ENCODE measurements at places on chromosomes 7 and 10.
A peak's percentile ranks its signal among the peaks of the same experiment; 100 is the strongest.

GRCh38 chr7:31065021-31065593 lies 13.0 kb downstream of the ADCYAP1R1 start:
- no peak for DNase-seq

DNA sequence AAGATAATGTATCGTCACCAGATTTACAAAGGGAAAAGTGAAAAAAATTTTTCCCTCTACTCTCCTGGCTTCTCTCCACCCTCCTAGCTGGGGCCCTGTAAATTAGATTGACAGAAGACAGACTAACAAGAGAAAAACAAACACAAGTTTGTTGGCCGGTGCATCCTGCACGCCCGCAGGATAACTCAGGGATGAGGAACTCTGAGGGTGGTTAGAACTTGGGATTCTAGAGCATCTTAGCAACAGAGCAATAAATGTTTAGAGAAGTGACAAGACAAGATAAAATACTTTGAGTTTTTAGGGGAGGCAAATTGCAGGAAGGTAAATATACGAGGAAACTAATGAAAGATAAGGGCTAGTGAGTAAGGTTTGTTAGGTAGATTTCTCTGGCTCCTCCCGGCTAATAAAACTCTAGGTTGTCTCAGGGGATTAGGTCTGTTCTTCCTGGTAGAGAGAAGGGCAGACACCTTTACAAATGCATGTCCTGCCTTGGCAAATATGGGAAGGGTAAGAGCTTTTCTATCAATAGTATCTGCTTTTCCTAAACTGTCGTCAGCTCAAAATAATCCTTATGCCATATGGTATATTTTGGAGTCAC lies 4.3 kb upstream of the UCN3 start:
- DNase-seq = no peak

DNA sequence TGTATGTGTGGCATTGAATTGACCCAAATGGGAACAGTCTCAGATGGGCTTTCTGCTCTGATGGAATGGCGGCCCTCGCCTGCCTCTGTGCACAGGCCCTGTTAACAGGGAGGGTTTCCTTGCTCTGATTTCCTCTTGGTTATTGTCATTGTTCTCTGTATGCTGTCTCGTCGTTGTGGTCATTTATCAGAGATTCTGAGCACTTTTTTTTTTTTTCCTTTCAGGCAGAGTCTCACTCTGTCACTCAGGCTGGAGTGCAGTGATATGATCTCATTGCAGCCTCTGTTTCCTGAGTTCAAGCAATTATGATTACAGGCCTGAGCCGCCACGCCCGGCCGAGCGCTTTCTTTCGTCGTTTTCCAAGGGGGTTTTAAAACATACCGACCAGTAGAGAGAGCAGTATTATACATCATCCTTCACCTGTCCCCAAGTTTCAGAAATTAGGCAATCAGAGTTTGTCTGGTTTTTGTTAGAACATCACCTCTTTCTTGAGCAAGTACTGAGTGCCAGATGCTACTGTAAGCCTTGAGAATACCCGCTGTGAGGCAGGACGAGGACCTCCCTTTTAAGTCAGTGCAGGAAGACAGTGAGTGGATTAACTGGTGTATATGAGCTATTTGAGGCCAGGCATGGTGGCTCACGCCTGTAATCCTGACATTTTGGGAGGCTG lies 6.5 kb downstream of the CHST12 start:
- DNase-seq = peak; percentile 57

GRCh38 chr10:119477444-119477843 lies 65.1 kb downstream of the RGS10 start:
- no peak for DNase-seq

DNA sequence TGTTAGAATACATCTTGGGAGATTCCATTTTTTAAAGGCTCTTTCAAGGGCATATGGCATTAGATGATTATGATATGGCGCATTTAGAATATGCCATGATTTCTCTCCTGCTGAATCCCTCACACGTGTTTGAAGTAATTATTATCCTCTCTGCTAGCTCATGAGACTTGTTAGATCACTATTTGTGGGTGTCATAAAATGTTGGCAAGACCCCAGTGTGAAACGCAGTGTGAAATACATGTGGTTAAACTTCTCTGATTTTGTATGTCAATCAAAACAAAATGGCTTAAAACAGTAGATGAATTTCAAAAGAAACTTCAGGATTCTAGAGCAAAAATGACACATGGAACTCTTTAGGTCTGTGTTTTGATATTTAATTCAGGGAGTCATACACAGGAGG lies 560.8 kb downstream of the AUTS2 start:
- no peak for DNase-seq

GRCh38 chr10:95404462-95404858 lies 113.7 kb upstream of the PDLIM1 start:
- no peak for DNase-seq

DNA sequence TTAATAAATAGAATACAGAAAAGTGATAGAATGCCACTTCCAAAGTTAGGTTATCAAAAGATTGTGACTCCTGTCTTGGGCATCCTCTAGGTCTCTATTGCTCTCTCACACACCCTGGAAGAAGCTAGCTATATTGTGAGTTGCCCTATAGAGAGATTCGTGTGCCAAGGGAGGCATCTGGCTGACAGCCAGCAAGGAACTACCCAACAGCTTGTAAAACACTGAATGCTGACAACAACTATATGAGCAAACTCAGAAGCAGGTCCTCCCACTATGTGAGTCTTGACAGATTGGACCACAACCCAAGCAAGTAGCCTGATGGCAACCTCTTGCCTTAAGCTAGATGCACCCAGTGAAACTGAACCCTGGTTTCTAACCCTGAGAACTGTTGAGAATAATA lies 55.7 kb upstream of the CDK14 start:
- DNase-seq = no peak

- DNase-seq = peak; percentile 92
Observed at GRCh38 chr10:24209946-24210491, 1.1 kb downstream of the KIAA1217 start.

GRCh38 chr10:26890956-26891355 lies 30.2 kb upstream of the ABI1 start:
- peak; percentile 82 for DNase-seq

DNA sequence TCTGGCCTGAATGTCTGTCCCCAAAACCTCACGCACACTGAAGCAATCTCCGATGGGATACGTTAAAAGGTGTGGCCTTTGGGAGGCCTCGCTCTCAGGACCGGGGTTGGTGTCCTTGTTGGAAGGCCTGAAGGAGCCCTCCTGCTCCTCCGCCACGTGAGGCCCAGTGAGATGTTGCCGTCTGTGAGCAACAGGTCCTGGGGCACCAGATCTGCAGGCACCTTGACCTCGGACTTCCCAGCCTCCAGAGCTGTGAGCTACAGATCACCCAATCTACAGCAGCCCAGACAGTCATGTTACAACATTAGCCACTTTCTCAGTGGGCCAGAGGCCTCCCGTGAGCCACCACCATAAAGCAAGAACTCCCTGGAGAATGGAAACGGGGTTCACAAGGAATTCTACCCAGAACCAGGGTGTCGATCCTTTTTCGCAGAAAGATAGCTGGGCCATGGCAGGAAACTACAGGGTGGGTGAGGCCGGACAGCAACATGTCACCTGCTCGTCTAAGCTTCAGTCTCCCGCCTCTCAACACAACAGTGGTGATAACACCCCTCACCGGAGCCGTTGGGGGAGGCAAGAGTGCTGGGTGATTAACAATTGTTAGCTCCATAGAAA lies 87.0 kb downstream of the DIP2C start:
- no peak for DNase-seq

GRCh38 chr10:96267234-96267705 lies 4.1 kb downstream of the BLNK start:
- DNase-seq = no peak

DNA sequence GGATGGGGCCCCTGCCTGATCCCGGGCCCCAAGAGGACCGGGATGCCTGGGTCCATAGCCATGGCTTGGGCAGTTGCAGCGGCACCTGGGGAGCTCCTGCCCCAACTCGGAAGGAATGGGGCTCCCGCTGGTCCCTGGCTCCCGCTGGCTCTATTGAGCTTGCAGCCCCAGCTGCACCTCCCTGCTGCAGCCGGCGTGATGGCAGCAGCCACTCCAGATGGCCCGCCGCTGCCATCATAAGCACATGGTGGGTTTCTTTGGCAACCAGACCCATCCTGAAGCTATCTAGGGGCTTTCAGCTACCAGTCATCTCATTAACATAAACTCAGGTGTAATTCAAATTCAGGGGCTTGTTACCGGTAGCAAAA lies 11.1 kb upstream of the DNMBP start:
- no peak for DNase-seq

DNA sequence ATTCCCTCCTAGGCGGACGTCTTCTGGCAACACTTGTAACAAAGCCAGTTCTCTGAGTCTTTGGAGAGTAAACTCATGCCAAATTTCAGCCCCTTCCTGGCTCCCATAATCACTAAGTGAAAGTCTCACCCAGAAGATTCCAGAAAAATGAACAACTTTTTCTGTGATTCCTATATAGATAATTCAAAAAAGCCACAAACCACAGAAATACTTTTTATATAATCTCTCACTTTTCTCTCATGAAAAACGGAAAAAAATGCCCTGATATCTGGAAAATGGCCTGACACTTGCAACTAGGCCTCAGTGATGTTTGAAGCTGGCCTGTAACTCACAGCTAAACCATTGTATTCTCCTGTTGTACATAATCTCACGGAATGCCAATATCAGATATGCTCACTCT lies 296.2 kb downstream of the HTR7 start:
- DNase-seq = no peak

GRCh38 chr7:4056552-4057288 lies 625.4 kb upstream of the FOXK1 start:
- no peak for DNase-seq

GRCh38 chr10:109966961-109967738 lies 40.6 kb upstream of the ADD3 start:
- DNase-seq = peak; percentile 73

DNA sequence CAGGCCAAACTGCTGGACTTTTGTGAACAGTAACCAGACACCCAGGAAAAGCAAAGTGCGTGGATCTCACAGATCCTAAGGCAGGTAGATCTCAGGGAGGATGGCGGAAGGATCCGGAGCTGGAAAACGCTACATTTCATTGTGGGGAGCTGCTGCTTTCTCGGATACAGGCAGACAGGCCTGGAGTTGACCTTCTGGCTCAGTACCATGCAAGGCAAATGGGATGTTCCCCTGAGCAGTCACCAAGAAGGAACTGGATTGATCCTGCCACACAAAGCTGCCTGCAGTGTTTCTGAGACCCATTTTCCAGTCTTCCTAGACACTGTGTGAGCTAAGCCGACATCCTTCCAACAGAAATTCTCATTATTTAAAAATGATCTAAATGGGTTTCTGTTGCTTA lies 65.5 kb downstream of the ZRANB1 start:
- DNase-seq = no peak

GRCh38 chr7:31825576-31825975 lies 138.6 kb downstream of the PPP1R17 start:
- DNase-seq = peak; percentile 11

DNA sequence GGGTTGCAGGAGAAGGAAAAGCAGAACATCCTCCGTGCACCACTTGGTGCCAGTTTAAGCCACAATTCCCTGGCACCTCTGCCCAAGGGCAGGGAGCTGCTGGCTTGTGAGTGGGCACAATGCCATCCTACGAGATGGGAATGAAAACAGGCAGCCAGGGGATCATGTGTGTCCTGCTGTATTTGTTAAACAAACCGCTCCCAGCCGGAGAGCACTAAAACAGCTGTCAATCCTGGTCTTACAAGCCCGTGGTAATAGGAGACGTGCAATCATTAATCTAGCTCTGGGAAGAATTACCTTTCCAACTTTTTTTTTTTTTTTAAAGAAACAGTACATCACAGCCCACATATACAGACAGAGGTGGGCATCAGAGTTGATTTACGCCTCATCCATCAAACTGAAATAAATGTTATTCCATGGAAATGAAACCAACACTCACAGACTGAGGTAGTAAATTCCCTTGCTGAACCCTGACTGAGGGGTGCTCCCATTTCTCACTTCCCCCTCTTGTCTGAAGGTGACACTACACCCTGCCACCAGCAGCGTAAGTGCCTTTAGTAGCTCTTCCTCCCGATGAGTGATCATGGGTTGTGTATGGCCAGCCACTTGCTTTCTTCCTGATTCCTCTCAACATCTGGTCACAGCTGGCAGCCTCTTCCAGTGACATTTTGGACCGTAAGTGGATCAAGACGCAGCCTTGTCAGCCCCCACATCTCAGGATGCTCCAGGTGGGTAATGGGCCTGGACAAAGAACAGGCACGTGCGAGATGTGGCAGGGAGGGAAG lies 143.8 kb downstream of the TEX36 start:
- DNase-seq = peak; percentile 22

GRCh38 chr7:103914147-103914899 lies 75.1 kb downstream of the RELN start:
- DNase-seq = no peak

DNA sequence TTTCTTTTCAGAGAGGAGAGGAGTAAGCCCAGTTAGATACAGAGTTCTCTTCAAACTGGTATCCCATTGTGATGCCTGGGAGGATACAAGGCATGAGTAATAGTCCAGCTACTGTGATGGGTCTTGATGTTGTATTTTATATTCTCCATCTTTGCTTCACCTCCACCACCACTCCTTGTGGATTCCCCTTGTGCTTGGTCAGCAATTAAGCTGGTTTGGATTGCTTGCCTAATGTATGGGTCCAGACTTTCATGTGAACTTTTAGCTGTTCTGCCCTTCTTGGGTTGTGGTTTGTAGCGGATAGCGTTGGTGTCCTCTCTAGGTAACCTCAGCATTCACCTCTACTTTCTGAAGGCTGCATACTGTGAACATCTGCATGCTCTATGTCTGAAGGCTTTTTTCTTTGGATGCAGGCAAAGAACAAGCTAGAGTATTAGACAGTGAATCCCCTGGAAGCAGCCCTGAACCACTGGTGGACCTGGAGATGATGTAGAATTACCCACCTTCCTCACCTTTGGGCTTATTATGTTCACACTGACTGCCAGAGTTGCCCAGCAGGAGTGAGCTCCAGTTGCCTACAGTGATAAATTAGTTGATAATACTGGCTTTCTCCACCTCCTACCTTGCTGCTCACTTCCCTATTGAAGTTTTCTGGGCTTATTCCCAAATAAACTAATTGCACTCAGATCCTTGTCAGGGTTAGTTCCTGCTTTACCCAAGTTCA lies 126.5 kb upstream of the MTPN start:
- no peak for DNase-seq

- DNase-seq = no peak
Observed at GRCh38 chr10:71636588-71636987, 83.0 kb downstream of the C10orf105 start.

GRCh38 chr10:132708441-132708840 lies 77.5 kb downstream of the NKX6-2 start:
- DNase-seq = no peak

- no peak for DNase-seq
Observed at GRCh38 chr7:25124465-25125136, 459 bp downstream of the CYCS start.
